ENCODE measurements at places on chromosomes 13 and 19.

DNA sequence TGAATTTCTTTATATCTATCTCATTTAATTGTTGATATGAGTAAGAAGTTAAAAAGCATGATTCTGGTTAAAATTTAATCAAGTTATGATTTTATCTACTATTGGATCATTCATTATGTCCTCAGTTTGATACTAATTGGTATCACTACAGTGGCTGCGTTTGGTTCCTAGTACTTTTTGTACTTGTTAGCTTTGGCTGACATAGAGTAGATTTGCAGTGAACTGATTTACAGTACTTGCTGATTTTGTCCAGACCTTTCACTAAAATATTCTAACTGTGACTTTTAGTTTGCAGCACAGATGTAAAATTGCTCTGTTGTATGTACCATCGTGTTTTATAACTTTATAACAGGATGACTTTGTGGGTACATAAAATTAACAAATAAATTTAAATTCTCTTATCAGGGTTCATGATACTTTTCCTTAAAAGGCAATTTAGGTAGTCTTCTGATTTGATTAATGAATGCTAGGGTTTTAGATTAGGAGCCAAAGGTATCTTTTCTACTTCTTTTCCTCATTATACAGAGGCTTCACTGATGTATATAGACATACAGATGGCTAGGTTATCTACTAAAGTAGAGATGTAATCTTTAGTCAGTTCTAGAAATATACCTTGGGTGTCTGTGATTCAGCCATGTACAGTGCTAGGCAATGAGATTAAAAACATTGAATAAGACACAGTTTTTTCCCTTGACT, 8.7 kb downstream of the UCHL3 start:
- no peak for DNase-seq

DNA sequence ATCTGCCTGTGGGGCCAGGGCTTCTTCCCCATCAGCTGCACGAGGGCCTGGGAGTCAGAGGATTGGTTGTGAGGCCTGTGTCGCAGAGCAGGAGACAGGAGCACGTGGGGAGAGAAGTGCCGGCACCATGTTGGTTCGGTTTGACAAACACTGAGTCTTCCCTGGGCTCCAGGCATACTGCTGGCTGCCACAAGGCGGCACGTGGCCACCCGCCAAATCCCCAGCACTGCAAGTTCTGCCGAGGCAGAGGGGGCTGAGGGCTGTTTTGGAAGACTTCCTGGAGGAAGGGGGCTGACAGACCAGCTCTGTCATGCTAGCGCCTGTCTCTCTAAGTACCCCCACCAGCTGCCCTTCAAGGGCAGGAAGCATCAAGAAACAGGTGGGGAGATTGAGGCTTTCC, 9.5 kb downstream of the SHANK1 start:
- no peak for DNase-seq

GRCh38 chr19:19106056-19106551, 32.2 kb downstream of the TMEM161A start:
- DNase-seq = no peak

GRCh38 chr13:112870737-112871287, 98.2 kb upstream of the MCF2L start:
- no peak for DNase-seq
